ENCODE measurements at places on chromosomes 16 and 17.
A peak's percentile ranks its signal among the peaks of the same experiment; 100 is the strongest.

- no peak for DNase-seq
Measured at GRCh38 chr16:10950393-10950792, 6.0 kb downstream of the CLEC16A start.

- DNase-seq, result no peak
Measured at GRCh38 chr17:29124925-29125273, 55.3 kb downstream of the MYO18A start.

- DNase-seq, result no peak
Measured at GRCh38 chr16:54239456-54239855, 47.1 kb downstream of the IRX3 start.

DNA sequence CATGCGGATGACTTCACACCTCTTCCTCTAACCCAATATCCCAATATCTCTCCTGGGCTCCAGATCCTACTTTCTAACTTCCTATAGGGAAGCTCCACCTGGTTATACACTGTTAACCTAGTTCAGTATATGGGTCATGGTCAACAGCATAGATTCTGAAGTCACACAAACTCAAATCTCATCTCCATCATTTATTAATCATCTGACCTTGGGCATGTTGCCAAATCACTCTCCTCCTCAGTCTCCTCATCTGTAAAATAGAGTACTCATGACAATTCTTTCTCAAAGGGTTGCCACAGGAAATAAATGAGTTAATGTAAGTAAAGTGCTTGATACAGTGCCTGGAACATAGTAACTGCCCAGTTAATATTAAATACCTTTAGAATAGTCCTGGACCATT lies 593 bp upstream of the CD300E start:
- DNase-seq, result no peak

GRCh38 chr16:35296962-35297653 lies 1837.7 kb downstream of the TP53TG3F start:
- DNase-seq, result no peak

GRCh38 chr17:56977673-56978395 lies at the start of gene SCPEP1:
Gene SCPEP1, plus strand, starts transcription at chr17:56978131. Its CDS starts 29 bp downstream, at chr17:56978160.
- peak; percentile 79 for DNase-seq

DNA sequence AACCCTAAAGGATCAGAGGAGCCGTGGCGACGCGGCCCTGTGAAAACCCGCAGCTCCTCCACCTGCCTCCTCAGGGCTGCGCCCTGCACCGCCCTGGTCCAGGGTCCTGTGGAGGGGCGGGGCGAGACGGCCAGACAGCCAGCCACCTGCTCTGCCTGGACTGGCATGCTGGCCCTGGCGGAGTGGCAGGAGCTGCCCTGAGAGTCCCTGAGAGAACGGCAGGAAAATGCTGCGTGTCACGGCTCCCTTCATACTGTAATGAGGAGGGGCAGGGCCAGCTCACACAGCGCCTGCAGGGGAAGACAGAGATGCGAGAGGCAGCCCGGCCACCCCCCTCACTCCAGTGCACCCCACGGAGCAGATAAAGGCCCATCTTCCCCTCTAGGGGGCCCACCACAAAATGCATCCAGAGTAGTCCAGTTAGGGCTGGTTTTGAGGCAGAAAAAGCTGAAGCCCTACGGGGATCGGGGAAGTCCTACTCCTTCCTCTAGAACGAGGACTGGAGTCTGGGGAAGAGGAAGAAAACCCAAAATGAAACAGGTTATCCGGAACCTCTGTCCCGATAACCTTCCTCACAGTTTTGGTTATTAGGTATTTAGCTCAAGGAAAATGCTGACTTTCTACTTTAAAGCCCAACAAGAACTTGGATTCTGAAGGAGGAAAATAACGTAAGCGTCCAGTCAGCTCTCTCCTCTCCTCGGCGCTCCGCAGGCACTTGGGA lies 97.6 kb upstream of the DNAH17 start:
- DNase-seq, result no peak

DNA sequence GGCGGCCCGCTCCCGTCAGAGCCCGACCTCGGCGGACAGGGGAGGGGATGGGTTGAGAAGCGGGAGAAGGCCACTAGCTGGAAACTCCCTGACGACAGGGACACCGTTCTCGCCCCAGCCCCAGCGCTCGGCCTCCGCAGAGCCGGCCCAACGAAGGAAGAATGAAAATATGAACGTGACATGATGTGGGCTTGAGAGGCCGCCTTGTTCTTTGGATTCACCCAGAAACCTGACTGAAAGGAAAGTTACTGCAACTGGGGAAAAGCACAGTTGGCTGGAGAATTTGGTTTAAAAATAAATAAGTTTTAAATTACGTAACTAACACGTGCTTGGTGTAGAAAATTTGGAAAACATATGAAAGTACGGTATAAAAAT lies 21.1 kb downstream of the NPTX1 start:
- DNase-seq, result peak; percentile 37

- no peak for DNase-seq
Measured at GRCh38 chr17:34667656-34668055, 88.3 kb downstream of the TMEM132E start.

GRCh38 chr16:22614271-22614947 lies 103.7 kb downstream of the NPIPB5 start:
- no peak for DNase-seq

GRCh38 chr16:1109648-1110047 lies 13.6 kb upstream of the C1QTNF8 start:
- DNase-seq, result no peak

DNA sequence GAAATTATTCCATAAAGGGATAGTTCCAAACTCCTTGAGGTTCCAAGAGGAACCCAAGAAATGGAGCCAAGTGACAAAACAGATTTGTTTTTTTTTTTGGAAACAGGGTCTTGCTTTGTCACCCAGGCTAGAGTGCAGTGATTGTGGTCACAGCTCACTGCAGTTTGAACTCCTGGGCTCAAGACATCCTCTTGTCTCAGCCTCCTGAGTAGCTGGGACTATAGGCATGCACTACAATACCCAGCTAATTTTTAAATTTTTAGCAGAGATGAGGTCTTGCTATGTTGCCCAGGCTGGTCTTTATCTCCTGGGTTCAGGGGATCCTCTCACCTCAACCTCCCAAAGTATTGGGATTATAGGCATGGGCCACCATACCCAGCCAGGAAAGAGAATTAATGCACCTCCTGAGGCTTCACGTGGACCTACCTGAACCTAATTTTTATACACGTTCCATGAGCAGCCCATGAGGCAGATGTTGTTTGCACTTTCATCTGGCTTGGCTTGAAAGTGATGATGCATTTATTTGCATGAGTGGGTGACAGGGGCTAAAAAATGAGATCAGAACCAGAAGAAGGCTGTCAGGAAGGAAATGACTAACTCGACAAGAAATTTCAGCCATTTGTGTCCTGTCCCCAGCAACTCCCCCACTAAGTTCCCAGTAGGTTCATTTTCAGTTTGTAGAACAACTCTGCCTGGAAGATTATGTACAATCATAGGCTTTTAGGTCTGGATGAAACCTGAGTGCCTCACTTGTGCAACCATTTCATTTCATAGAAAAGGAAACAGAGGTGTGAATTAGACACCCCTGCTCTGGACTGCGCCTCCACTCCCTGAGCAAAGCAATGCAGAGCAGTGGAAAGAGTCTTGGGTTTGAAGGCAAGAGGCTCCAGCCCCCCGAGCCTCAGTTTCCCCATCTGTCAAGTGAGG lies 10.3 kb upstream of the IRF8 start:
- DNase-seq, result no peak

DNA sequence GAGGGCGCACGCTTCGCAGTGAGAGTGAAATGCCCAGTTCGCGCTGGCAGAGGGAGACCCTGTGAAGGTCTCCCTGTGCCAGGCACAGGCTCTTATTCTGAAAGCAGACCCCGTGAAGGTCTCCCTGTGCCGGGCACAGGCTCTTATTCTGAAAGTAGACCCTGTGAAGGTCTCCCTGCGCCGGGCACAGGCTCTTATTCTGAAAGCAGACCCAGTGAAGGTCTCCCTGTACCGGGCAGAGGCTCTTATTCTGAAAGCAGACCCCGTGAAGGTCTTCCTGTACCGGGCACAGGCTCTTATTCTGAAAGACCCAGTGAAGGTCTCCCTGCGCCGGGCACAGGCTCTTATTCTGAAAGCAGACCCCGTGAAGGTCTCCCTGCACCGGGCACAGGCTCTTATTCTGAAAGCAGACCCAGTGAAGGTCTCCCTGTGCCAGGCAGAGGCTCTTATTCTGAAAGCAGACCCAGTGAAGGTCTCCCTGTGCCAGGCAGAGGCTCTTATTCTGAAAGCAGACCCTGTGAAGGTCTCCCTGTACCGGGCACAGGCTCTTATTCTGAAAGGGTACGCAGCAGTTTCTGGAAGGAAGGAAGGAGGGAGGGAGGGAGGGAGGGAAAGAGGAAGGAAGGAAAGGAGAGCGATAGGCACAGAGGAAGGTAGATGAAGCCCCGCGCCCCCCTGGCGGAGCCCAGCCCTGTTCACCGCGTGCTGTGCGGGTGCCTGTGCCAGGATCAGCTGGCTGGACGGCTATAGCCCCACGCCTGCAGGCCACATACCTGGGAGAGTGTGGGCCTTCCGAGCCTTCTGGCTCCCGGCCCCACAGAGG lies 55.3 kb downstream of the WDR45B start:
- peak; percentile 74 for DNase-seq

DNA sequence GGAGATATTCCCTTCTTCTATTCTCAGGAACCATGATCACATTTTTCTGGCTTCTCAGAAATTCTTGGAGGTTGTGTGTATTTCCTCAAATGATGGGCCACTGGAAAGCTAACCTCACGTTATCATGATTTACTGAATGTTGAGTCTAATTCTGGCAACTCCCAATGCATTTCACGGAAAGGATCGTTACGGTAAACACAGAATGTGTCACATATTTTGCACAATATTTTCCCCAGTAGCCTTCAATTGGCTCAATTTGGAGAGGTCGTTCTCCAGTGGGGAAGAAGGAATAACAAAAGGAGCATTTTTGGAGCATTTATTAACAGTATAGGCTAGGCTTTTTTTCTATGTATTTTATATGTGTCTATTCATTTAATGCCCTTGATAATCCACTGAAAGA lies 450.3 kb downstream of the HAPSTR1 start:
- DNase-seq, result no peak

DNA sequence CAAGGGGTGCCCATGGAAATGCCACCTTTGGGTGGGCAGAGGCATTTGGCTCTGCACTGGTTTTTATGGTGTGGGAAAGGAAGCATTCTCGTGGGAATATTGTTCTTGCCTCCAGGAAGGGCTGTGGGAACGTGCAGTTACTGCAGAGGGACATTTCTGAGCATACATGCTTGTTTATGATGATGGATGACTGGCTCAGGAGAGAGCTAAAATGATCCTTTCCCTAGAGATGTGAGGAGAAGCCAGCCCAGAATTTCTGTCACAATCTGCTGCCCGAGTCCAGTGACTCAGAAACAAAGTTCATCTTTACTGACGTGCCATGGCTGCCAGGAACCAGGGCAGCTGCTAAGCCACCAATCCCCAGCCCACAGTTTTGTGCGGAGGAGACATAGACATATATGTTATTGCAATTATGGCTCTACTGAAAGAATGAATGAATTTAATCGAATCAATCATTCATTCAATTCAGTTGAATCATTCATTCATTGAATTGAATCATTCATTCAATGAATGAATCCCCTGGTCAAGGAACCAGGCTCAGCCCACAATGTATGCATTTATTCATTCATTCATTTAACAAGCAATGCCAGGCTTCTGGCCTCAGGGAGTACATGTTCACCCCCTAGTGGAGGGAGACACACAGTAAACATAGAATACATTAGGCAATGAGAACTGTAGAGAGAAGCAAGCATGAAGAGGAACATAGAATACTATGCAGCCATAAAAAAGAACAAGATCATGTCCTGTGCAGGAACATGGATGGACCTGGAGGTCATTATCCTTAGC lies 414.4 kb upstream of the HSBP1 start:
- no peak for DNase-seq

DNA sequence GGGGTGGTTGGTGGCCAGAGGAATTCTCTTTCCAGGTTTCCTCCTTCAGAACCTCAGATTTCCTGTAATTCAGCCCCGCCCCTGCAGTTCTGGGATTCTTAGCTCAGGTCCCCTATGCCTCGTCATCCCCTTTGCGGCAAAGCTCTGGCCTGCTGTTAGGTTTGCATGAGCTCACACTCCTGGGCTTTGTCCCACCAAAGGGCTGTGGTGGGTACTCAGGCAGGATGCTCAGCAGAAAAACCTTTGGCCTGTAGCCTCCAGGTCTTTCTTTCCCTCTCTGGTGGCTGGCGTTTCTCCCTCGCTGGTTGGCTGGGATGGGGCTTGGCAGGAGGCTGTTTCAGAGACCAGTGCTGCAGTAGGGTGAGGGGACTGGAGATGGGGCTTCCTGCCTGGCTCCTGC lies 9.6 kb upstream of the PLEKHG4 start:
- DNase-seq, result no peak

DNA sequence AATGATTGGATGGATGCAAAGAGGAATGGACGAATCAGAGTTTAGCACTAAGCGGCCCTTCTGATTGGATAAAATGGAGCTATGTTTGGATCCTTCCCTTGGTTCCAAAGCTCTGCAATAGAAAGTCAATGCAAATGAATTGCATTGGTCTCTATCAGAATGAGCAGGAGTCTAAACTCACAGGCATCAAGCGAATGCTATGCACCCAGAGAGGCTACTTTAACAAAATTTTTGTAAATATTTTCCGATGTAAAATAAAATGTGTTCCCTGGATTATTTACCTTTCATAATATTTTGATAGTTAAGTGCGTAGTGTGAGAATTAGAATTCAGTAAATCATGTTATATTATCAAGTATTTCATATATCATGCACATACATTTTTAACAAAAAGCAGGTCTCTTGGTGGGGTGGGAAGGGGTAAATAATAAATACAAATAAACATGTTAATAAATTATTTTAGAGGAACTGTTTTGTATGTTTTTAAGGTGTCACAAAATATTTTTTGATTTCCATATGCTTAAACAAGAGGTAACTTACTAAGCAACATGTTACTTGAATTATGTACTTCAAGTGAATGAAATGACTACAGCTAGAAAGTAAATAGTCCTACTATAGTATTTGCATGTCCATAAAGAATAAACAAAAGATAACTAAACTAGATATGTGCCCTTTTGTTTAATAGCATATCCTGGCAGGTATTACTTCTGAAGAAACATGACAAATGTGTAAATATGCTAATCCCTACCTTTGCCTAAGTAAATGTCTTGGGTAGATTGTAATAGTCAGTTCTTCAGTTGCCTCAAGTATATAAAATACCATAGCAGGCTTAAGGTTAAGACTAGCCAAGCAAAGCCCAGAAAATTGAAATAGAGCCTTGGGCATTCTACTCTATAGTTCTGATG lies 4.4 kb upstream of the UNK start:
- DNase-seq, result no peak

GRCh38 chr17:1493291-1493980 lies 950 bp upstream of the MYO1C start:
- DNase-seq, result no peak

GRCh38 chr17:31609331-31609730 lies 217.9 kb downstream of the RAB11FIP4 start:
- no peak for DNase-seq

GRCh38 chr17:47802341-47803022 lies 19.1 kb downstream of the OSBPL7 start:
- peak; percentile 40 for DNase-seq

GRCh38 chr17:2684549-2684948 lies 27.0 kb downstream of the CLUH start:
- no peak for DNase-seq

All from CD8-positive, alpha-beta memory T cell (primary cell).